ENCODE measurements at places on chromosomes 16 and 17. TPM values are rescaled to one million over a fixed set of nuclear protein-coding genes. Genes with fewer than 3 reads are reported as not detected.

TBC1D16 gene
- 32.5 TPM for total RNA-seq

CDH5 gene
- 373 TPM for total RNA-seq

KRTAP4-6 gene
- not detected for total RNA-seq

ENPP7 gene
- not detected for total RNA-seq

SLC16A6 gene
- total RNA-seq = 0.91 TPM

MED31 gene
- 16.4 TPM for total RNA-seq

VWA3A gene
- under 0.01 TPM for total RNA-seq

CMTR2 gene
- 21.8 TPM for total RNA-seq

CCDC47 gene
- total RNA-seq = 114 TPM

GDPD3 gene
- total RNA-seq = 0.32 TPM

SMIM22 gene
- total RNA-seq = not detected

SLC12A3 gene
- not detected for total RNA-seq

CAPN15 gene
- total RNA-seq = 30.2 TPM

IL21R gene
- 0.15 TPM for total RNA-seq

MATCAP1 gene
- total RNA-seq = 11.7 TPM

DHRS7C gene
- total RNA-seq = not detected

TMED6 gene
- not detected for total RNA-seq

ITGA3 gene
- 153 TPM for total RNA-seq

KRT39 gene
- total RNA-seq = not detected
